ENCODE measurements at places on chromosomes 4 and X. TPM values are rescaled to one million over a fixed set of nuclear protein-coding genes. Genes with fewer than 3 reads are reported as not detected.

- no peak for DNase-seq
Observed at GRCh38 chrX:41733939-41734338, 10.0 kb downstream of the GPR82 start.

Gene GPM6B
- 6.0 TPM for total RNA-seq

DNA sequence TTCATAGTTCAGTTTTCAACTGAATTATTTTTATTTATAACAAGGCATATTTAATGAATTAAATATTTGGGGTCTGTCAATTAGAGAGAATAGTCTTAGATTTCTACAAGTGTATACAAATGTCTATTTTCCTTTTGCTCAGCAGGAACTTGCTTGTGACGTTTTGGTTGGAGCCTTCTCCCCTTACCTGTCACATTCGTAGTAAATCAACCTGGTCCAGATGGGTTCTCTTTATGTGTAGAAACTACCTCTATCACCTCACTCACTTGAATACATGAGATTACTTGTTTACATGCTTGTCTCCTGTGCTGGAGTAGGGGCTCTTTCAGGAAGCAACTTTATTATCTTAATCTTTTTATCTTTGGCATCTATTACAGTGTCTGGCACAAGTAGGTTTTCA, 938.3 kb upstream of the IGFBP7 start:
- no peak for DNase-seq

- DNase-seq: no peak
Observed at GRCh38 chr4:7684294-7684693, 249.6 kb upstream of the PSAPL1 start.

GRCh38 chr4:47717188-47717587, 120.7 kb downstream of the CORIN start:
- no peak for DNase-seq

Data from transverse colon (tissue), 4 donors.